NCI-H345 (cell line): ENCODE measurements at places on chromosomes 1 and 21.

DNA sequence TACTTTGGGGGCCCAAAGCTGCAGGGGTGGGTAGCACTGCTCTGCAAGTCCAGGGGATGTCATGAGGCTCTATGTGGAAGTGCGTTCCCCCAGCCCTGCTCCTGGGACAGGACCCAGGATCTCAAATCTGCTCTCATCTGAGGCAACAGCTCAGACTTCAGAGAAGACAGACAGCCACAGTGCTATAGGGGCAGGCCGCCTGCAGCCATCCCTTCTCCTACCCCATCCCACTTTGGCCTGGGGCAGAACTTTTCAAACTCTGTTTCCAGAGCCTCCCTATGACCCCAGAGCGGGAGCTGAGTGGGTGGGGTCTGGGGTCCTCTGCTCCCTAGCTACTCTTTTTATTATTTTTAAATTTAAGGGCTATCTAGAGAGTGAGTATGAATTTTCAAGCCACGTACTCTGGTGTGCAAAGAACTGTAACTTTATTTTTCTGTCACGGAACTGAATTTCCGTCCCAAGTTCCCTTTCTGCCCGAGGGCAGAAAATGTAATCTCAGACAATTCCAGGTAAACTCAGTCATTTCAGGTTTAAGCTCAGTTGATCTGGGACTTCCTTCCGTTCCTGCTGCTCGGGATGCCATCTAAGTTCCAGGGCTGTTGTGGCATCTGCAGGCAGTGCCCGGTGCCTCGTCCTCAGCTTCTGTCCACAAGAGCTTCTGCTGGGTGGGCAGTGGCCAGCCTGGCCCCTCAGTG, 98.3 kb downstream of the ACTL8 start:
- no peak for DNase-seq

DNA sequence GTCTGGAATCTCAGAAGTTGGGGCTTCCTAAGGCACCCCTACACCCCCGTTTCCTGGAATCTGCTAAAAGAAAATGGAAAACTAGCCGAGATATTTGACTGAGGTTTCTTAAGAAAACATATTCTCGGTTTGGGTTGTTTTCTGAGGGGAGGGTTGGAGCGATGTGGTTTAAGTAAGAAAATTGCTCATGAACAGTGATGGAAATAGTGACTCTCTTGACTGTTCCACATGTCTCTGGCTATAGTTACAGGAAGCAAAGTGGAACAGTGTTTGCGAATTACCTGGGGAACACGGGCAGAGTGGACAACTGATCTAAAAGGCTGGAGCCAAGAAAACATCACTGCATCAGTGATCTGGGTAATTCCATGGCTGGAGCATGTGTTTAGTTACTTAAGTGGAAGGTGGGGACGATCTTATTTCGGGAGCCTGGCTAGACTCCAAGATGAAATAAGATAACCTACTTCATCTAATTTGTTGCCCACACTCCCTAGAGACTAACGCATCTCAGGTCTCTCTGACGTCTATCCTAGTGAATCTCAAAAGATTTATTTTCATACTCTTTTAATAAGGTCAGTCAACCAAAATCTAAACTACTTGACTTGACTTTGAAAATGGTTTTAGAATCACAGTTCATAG, 92.4 kb downstream of the KCNJ15 start:
- no peak for DNase-seq

GRCh38 chr21:39388038-39388810, 39.3 kb upstream of the HMGN1 start:
- peak; percentile 91 for DNase-seq

GRCh38 chr1:37994886-37995566, 5.2 kb upstream of the SF3A3 start:
- no peak for DNase-seq

DNA sequence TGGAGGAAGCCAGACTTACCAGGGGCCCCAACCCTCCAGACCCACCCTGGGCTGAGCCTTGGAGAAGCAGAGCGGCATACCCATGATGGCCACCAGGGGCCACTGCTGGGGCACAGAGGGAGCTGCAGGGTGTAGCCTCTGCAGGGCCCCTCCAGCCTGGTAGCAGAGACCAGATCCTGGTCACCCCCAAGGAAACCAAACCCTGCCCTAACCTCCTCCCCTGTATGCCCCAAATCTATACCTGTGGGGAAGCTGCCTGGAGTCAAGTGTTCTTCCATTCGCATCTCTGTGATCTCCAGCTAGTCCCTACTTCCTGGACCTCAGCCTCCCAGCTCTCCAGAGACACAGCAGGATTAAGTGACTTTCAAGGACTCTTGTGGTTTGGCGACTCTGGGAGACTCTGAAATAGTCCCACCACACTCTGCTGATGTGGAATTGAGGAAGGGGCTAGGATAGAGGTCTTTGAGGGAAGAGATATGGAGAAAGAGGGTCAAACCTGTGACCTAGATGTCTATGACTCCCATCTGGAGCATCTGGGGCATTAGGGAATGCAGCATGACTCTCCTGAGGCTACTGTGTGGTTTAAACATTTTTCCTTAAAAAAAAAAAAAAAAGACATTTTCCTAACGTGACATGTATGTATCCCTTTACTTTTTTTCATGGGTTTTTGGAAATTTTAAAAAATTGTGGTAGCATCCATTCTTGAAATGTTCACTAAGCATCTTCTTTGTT, 119.2 kb upstream of the IPO9 start:
- DNase-seq, result peak; percentile 22

GRCh38 chr1:229832695-229833094, 206.6 kb downstream of the URB2 start:
- no peak for DNase-seq

DNA sequence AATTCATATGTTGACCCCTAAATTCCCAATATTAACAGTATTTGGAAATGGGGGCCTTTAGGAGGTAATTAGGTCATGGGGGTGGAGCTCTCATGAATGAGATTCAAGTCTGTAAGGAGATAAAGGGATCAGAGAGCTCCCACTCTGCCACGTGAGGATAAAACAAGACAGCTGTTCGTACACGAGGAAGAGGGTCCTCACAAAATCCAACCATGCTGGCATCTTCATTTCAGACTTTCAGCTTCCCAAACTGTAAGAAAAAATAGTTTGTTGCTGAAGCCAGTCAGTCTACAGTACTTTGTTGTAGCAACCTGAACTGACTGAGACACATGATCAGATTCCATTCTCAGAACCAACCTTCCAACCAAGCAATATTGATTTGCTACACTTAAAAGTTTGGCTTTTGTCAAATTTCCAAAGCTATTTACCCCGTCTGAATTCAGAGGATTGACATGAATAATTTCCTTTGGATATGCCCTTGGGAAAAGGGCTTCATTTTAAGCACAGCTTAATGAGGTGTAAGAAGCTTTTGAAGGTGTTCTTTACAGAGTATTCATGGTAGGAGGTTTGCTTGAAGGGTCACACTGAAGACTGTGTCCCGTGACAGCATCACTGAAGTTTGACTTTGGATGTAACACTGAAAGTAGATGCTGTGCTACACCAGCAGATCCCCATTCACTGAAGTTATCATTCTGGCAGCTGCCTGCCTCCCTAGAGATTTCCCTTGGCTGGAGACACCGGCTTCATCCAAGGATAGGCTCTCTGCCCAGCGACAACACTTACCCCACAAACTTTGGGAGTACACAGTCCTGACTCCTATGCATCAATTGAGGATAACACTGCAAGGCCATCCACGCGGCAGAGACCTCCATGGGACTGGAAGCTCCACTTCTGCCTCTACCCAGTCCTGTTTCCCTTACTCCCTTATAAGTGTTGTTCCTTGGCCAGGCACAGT, 4.9 kb upstream of the OMA1 start:
- no peak for DNase-seq

DNA sequence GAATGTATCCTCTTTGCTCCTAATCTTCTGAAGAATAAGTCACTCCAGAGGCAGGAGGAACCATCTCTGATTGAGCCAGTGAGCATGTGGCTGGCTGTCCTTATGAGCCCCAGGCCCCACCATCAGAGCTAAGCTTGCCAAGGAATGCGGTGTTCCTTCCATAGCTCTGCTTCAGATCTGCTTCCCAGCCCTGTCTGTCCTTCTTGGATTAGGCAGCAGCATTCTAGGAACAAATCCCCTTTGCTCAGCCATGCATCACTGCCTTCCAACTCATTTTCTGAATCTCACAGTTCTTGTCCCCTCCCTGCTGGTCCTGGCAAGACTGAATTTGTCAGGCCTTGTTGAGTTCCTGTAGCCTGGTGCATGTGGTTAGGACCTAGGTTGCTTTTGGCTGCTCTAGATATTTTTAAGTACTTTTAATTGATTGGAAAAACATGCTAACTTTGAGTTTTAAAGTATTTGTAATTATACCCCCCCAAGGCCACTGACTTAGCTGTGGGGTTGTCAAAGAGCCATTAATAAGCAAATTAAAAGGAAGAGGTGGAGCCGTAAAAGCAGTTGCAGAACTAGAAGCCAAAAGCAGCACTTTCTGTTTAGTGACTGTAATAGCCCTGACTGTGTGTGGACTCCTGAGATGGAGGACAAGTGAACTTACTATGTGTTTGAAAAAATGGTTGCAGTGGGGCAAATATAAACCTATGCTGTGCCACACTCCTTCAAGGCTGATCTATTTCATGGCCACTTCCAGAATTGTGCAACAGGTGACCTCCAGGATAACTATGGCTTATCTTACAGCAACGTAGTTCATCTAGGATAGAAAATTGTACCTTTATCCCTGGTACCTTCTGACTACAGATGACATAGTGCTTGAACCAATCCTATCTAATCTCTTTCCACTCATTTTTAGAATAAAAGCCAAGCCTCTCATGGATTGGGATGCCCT, 61.3 kb upstream of the BACH1 start:
- no peak for DNase-seq

- no peak for DNase-seq
Measured at GRCh38 chr1:25088946-25089345, 143.4 kb downstream of the SYF2 start.

GRCh38 chr1:45643978-45644377, 20.1 kb upstream of the CCDC17 start:
- DNase-seq, result no peak

DNA sequence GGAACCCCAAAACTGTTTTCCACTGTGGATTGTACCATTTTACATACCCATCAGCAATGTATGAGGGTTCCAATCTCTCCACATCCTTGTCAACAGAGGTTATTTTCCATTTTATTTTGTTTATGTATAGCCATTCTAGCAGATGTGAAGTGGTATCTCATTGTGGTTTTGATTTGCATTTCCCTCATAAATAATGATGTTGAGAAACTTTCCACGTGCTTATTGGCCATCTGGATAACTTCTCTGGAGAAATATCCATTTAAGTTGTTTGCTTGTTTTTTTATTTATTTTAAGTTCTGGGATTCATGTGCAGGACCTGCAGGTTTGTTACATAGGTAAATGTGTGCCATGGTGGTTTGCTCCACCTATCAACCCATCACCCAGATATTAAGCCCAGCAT, 280.2 kb upstream of the USP25 start:
- no peak for DNase-seq

GRCh38 chr21:31410499-31411131, 66.6 kb upstream of the TIAM1 start:
- no peak for DNase-seq

DNA sequence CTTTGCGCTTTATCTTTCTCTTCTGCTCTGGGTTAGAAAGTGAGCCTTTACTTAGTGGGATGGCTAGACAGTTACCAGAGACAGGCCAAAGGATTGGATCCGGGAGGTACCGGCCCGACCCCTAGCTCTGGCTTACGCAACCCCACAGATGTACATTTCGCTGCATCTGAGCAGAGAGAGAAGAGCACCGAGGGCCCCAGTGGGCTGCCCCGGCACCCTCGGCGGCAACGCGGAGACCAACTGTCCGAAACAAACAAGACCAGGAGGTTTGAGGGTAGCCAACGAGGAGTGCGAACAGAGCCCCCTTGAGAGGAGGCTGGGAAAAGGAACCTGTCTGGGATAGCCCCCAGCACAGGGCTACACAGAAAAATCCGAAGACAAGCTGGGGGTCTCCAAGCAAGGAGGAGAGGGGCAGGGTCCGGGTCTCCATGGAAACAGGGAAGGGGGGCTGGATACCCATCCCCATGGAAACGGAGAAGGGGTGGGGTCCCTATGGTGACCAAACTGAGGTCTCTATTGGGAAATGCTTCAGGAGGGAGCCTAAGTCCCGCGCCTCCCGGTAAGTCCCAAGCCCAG, 373 bp downstream of the MTF1 start:
- DNase-seq, result no peak

GRCh38 chr1:119159111-119159510, 18.7 kb upstream of the WARS2 start:
- DNase-seq, result no peak

- DNase-seq, result no peak
Measured at GRCh38 chr1:20476265-20477038, 9.6 kb downstream of the CAMK2N1 start.

DNA sequence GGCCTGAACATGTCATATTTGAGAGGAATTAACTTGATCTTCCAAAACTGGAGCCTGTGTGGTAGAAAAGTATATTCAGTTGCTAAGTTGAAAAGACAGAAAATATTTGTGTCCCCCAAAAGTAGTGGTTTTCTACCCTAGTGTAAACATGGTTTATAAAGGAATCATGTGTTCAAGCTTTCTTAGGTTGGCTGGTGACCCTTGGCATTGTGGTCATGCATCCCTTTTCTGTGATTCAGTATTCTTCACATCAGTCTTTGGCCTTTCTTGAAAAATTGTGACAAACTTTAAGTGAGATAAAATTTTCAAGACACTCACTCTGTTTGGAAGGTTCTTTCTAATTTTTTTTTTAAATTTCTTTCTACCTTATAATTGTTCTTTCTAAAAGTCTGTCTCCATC, 193.2 kb downstream of the DHRS3 start:
- DNase-seq, result no peak

DNA sequence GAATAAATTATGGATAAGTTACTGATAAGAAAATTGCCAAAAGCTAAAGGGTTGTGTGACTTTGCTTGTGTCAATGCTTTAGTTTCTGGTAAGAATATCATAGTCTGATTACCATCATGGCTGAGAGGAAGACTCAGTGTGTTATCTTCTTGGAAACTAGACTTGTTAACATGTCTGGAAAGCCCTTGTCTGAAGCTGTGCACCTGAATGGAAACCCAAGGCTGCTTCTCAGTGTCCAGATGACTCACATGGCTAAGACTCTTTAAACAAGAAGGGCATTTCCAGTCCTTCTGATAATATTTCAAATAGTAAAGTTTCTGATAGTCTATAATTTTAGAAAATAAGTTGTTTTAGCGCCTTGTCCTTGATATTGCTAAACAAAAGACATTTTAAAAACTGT, 1092.7 kb downstream of the PLA2G4A start:
- no peak for DNase-seq

GRCh38 chr1:162349635-162350330, 26.9 kb downstream of the SPATA46 start:
- peak; percentile 18 for DNase-seq

- DNase-seq, result no peak
Measured at GRCh38 chr1:170853867-170854266, 81.5 kb upstream of the MROH9 start.

DNA sequence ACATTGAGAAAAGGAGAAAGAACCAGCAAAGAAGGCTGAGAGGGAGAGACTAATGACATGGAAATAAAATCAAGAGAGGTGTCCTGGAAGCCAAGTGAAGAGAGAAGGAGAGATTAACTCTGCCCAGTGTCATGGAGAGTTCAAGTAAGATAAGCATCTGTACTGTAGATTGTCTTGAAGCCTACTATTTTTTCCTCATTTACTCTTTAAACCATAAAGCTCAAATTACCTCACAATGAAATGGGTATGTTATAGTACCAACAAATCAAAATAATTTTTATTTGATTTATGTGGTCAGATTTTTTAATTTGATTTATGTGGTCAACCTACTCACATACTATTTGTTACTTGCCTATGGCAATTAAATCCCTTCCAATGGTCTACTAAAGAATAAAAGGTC, 5.2 kb upstream of the PALMD start:
- no peak for DNase-seq
